ENCODE measurements at places on chromosomes 12 and 14.
A peak's percentile ranks its signal among the peaks of the same experiment; 100 is the strongest.

GRCh38 chr12:15830538-15830937, 41.4 kb upstream of the EPS8 start:
- no peak for DNase-seq

GRCh38 chr12:131370321-131370720, 340.6 kb upstream of the SFSWAP start:
- no peak for DNase-seq

- no peak for DNase-seq
Measured at GRCh38 chr12:99128246-99128802, 483.2 kb downstream of the APAF1 start.

DNA sequence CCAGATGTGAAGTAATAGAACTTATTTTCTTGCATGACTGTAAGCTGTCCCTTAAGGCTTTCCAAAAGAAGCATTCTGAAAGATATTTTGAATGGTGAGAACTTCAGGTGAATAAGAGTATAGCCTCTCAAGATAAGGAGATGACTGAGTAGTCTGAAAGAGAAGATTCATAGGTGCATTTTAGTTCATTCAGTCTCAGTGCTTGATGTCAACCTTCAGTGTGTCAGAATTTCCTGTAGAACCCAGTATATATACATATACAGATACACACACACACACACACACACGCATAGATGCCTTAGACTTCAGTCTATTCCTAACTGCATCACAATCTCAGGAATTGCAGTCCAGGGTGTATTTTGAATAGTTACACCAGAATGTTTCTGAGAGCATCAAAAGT, 7.4 kb downstream of the BICDL1 start:
- DNase-seq, result no peak

- DNase-seq, result no peak
Measured at GRCh38 chr12:103401421-103401820, 94.3 kb downstream of the C12orf42 start.

DNA sequence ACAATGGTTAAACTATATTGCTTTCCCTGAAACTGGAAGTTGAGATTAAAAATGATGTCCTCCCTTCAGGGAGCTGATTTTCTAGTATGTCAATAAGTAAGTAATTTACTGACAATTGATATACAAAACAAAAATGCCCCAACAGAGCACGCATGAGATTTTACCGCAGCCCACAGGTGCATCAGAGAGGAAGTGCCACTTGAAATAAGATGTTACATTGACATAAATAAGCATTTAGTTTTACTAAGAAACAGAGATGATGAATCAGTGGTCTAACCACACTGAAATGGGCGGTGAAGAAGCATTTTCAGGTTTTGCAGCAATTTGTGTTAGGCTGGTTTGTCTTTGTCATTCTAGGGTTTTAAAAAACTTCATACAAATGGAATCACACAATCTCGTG, 8.8 kb upstream of the CLECL1 start:
- peak; percentile 66 for DNase-seq
